Adipocyte (in vitro differentiated cells): ENCODE measurements at places on chromosomes 13 and 19.
A peak's percentile ranks its signal among the peaks of the same experiment; 100 is the strongest.

DNA sequence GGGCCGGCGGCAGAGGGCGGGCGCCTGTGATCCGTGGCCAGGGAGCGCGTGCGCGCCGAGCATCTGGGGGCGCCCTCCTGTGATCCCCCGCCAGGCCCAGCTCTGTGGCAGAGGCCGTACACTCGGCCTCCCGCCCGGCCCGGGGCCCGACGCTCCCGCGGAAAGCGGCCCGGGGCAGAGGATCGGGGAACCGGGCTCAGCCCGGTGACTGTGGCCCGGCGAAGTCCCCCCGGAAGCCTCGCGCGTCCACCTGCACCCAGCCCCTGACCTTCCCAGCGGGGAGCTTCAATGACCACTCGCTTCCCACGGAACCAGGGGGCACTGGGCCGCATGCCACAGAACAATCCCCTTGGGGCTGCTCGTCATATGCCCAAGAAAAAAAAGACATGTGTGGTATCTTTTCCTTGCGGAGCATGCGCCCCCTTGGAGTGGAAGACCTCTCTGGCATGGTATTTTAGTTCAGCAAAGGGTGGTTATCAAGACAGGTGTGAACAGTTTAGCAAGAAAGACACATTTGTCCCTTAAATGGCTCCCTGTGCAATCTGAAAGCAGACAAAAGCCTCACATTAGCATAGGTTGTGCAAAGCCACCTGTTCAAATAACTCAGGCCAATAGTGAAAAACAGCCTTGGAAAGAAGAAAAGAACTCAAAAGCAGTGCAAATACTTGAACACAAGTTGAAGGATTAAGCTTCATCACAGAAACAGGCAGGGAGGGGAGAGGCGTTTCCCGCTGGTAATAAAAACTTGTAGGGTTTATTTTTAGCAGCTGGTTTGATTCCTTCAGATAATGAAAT is 290.9 kb upstream of the SOX21 start:
- DNase-seq = no peak

GRCh38 chr13:76725211-76725610 is 161.0 kb downstream of the KCTD12 start:
- peak; percentile 74 for DNase-seq

DNA sequence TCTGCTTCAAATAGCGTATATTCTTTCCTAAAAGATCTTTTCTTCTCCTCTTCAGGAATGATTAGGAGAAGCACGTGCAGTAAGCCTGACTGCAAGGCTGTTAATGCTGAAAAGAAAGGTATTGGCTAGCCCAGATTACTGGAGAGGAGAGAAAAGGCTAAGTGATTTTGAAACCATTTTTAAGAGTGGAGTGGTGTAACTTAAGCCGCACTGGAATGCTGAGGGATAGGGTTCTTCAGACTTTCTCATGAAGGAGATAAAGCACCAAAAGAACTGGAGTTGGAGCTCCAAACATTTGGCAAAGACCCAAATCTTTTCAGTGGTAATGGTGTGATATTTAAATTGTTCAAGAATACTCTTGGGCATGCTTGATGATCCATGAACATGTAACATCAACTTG is 388.3 kb downstream of the COG6 start:
- no peak for DNase-seq

GRCh38 chr13:57045826-57046546 is 94.7 kb upstream of the PRR20A start:
- no peak for DNase-seq

GRCh38 chr19:55858401-55858800 is 22.1 kb downstream of the NLRP4 start:
- DNase-seq = no peak
